ENCODE measurements at places on chromosomes 2 and 18.

DNA sequence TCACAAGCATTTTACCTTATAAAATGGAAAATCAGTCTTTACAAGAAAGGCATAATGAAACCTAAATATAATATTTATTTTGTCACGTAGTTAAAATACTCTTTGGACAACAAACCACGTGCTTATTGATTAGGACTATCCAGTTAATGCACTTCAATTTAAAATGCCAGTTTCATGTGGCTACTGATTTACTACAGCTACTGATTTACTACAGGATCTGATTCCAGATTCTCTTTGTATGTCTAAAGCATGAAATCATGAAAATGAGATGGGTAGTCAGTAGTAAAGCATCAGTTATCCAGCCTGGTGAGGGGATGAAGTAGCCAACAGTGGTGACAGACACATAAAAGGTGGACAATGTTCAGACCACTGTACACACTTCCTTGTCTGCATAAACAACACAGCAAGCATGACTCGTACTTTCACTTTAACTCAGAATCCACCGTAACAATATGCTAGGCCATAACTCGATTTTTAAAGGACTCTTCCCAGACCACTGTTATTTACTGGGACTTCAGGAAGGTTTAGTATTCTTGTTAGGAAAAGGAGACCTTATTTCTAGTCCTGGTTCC is 24.9 kb downstream of the ACAA2 start:
- no peak for DNase-seq

- peak; percentile 32 for DNase-seq
These were observed 114.4 kb upstream of the DTNA start for GRCh38 chr18:34595690-34596089.

GRCh38 chr2:74952575-74952974 is 5.9 kb upstream of the POLE4 start:
- DNase-seq, result no peak

- DNase-seq, result no peak
These were observed 142.0 kb downstream of the ZNF516 start for GRCh38 chr18:76353046-76353445.

- DNase-seq, result no peak
These were observed 94.1 kb downstream of the PRPF40A start for GRCh38 chr2:152623076-152623740.

GRCh38 chr2:38448692-38449410 is 71.8 kb upstream of the ATL2 start:
- no peak for DNase-seq

- DNase-seq, result no peak
These were observed 101.8 kb downstream of the ETAA1 start for GRCh38 chr2:67498931-67499330.

All from RKO (cell line).